ENCODE measurements at places on chromosomes 4 and X.

GRCh38 chr4:7108046-7108625, 40.3 kb upstream of the GRPEL1 start:
- no peak for DNase-seq

- no peak for DNase-seq
These were observed 10.2 kb downstream of the CBR4 start for GRCh38 chr4:168999809-169000208.

- no peak for DNase-seq
These were observed 42.6 kb upstream of the IL13RA2 start for GRCh38 chrX:115060013-115060412.

DNA sequence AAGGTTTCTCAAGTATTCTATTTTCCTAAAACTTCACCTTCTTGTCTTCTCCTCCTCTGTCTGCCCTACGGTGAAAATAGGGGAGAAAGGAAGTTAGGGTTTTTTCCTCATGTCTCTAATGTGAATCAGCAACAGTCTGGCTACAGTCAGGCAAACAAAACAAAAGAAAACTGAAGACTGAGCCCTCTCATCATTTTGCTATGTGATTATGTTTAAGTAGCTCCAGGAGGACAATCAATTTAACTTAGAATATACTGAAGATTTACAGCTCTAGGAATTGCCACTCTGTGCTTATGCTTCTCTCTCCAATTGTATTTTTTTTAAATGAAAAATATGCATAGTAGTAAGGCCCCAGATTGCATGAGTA, 316.2 kb downstream of the GPAT3 start:
- no peak for DNase-seq

GRCh38 chr4:7485096-7485495, 50.4 kb upstream of the PSAPL1 start:
- no peak for DNase-seq

GRCh38 chr4:1982124-1983052, 26.4 kb downstream of the NELFA start:
- DNase-seq: no peak

DNA sequence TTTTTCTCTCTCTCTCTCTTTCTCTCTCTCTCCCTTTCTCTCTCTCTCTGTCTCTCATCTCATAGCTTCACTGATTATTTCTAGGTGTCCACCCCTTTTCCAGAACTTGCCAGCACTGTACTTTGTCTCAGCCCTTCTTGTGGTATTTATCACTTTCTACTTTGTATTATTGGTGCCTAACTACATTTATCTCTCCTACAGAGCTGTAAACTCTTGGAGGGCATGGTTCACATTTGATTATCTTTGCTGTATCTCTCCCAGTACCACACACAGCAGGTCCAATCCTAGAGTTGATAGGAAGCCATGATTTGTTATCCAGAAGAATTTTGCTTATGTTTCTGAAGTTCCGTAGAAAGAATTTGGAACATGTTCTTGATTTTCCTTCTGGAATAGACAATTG, 5.2 kb upstream of the PRKG2 start:
- no peak for DNase-seq

GRCh38 chr4:124018383-124019317, 622.1 kb downstream of the SPRY1 start:
- peak; percentile 61 for DNase-seq

DNA sequence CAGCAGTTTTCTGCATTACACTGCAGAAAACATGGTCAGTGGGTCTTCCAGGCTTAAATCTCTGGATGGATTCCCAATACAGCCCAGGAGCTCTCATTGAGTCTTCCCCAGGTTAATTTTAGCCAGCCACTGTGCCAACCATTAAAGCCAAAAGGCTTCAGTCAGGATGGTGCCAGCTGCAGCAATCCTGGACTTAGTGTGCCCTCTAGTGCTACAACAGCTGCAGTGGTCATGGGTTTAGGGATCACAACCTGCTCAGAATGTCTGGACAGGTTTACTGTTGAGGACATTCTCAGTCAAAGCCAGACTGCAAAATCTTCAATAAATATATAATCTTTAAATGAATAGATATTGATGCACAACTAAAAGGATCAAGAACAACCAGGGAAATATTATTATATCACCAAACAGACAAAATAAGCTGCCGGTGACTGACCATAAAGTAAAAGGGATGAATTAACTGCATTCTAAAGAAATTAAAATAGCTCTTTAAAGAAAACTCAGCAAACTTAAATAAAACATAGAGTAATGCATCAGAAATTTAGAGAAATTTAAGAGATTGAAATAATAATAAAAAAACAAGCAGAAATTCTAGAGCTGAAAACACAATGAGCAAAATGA, 639.9 kb downstream of the SPOCK3 start:
- DNase-seq: peak; percentile 2

GRCh38 chr4:25401066-25401465, 24.0 kb downstream of the ANAPC4 start:
- DNase-seq: no peak

DNA sequence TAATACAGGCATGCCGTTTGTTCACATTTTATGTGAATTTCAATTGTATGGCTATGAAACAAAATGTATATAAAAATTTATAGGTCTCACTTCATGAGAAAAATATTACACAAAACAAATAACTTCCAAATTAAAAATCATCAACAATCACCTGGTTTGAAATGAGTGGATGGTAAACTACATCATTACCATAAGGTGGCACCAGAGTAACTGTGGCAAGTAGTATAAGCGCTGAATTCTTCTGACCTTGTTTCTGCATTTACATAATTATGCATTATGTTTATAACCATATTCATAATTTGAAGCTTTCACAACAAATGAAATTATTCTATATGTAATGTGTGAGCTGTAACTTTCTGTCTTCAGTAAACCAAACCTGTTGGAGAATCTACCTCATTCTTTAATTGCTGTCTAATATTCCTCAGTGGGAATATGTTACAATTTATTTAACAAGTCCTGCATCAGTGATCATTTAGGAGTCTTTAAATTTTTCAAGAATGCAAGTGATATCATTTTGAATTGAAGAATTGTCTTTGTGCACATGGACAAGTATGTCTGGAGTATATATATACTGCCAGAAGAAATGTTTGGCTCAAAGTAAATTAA, 55.2 kb downstream of the MMRN1 start:
- no peak for DNase-seq

DNA sequence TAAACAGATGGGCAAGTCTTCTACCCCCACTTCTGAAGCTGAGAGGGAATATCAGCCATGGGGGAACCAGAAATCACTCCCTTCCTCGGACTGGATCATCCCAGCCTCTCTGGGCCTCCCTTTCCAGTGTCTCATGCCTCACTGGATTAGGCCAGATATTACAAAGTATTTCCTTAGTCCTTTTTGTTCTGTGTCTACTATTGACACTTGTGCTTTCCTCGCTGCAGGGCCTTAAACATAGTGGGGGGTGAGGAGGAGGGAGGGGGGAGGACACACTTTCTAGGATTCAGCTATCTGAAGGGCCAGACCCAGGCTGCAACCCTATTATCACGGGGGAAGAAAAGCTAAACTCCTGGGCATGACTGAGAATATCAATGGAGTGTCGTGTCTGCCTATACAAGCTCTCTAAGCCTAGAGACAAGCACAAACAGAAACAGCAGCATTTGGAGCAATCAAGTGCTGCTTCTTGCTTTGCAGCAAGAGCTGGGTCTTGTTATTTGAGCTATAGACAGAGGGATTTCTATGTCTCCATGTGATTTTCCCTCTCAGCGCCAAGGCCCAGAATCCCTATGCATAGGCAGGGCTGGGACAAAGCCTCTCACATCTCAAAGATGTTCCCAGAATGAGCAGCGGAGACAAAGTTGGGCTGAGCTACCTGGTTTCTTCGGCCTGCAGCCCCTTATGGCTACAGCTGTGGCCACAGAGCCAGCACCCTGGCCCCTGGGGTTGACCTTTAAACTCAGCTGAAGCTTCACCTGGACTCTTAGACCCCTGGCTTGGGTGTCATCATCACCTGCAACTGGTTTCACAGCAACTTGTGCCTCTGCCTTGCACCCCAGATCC, 20.2 kb downstream of the PJA1 start:
- DNase-seq: no peak

DNA sequence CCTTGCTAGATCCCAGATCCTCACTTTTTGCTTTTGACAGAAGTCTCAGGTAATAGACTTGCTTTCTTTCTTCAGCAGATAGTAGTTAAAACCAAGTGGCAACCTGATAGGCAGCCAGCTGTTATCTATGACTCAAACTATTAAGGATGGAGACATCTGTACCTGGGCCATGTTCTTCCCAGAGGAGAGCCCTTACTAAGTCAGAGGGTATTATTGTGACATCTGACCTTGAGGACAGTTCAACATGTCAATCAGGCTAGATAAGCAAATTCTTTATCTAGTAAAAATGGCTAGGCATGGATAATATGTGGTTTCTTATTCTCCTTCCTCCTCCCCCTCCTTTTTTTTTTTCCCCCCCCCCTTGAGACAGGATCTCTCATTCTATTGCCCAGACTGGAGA, 39.2 kb downstream of the TRIM2 start:
- DNase-seq: no peak
